ENCODE measurements at places on chromosomes 12 and 14.

- DNase-seq = no peak
Measured at GRCh38 chr12:57158665-57159064, 11.2 kb upstream of the LRP1-AS start.

GRCh38 chr12:58819985-58820384, 100.3 kb downstream of the LRIG3 start:
- DNase-seq = no peak

DNA sequence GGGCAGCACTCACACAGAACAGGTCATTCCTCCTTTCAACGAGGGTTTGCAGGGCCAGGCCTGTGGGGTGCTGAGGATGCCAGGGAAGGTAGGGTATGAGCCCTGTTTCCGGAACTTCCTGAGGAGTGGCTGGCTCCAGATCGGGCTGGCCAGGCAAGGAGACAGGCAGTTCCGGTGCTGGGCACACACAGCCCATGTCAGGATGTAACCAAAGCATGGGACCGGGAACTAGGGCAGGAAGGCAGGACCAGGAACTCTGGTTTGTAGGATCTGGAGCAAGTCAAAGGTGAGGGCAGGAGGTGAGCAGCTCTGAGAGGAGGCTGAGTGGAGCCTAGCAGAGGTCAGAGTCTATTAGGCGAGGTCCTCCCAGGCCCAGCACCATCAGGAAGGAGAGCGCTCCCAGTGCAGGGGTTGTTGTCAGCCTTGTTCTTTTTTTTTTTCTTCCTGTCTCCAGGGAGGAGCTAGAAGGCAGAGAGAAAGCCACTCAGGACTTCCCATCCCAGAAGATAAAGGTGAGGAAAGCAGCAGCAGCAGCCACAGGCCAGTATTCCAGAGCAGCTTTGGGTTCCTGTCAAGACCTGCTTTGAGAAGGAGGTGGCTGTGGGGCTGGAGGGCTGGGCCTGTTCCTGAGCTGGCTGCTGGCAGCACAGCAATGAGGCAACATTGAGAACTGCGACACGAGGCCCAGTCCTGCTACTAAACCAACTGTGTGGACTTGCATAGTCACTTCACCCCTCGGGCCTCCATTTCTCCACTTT, 49.0 kb upstream of the PTGR2 start:
- peak; percentile 76 for DNase-seq

GRCh38 chr14:82879949-82880535, 1346.4 kb upstream of the SEL1L start:
- DNase-seq = no peak

DNA sequence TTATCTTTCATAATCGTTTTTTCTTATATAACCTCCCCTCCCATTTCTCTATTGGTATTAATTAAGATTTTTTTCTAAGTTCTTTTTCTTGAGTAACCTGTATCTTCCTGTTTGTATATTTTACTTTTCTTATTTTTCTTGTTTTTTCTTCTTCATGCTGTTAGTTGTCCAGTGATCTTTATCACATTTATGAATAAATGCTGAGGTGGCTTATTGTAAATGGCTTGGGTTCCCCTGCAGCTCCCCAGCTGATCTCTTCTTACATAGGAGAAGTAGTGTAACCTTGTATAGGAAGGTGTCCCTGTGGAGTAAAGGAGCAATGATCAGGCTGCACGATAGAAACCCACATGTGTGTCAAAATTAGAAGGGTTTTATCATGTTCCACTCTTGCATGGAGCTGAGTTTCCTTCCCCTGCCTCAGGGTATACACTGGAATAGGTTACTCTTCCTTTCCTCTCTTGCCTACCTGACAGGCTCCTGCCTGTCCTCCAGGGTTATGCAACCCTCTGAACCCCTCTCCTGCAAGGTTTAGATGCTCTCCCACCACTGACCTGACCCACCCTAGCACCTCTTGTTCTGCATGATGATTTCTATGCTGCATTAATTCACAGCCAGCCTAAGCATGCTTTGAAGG, 334.8 kb upstream of the RGS6 start:
- DNase-seq = no peak

DNA sequence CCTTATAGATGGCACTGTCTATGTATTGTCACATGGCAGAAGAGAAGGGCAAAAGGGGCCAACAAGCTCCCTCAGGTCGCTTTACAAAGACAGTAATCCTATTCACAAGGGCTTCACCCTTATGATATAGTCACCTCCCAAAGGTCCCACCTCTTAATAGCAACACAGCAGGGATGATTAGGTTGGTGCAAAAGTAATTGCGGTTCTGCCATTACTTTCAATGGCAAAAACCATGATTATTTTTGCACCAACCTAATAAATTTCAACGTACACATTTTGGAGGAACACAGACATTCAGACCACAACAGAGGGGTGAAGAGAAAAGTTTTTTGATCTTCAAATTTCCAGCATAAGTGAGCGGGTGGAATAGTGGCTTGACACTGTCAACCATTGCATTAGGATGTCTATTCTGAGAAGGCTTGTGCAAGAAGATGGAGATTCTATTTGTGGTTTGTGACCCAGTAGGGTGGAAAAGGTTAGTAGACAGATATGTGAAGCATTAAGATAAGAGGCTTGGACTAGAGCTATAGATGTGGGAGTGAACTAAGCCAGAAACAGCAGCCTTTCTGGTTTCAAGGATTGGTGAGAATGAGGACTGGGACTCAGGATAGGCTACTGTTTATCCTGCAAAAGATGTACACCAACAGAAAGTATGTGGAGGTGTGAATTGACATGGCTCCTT, 75.5 kb upstream of the CPSF6 start:
- no peak for DNase-seq

DNA sequence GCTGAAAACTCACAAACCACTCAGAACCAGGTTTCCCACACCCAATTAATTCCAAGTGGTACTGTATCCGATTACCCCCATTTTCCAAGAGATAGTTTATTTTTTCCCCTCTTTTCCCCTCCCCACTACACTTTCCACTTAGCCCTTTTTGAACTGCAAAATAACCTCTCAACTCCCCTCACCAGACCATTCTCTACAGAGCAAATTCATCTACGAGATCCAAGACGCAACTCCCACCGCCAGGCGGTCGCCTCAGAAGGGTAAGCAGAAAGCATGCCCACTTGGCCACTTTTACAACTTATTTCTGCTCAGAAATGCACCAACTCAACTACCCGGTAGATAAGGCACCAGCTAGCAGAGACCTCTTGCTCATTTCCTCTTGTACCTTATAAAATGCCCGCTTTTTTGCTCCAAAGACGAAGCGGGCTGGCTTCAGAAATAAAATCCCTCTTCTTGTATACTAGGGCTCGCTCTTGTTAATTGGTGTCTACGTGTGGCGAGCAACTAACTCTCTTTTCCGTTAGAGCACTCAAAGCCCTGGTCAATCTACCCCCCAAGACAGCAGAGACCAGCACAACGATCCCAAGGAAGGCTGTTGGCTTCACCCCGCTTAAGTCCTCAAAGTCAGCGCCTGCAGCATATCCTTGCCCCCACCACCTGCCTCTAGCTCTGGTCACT, 910 bp upstream of the SRP54 start:
- DNase-seq = no peak

GRCh38 chr12:42936260-42936659, 346.7 kb upstream of the PRICKLE1 start:
- no peak for DNase-seq

- no peak for DNase-seq
Measured at GRCh38 chr12:21607701-21608100, 3.1 kb upstream of the GYS2 start.

- DNase-seq = no peak
Measured at GRCh38 chr12:119082016-119082415, 96.7 kb upstream of the HSPB8 start.

DNA sequence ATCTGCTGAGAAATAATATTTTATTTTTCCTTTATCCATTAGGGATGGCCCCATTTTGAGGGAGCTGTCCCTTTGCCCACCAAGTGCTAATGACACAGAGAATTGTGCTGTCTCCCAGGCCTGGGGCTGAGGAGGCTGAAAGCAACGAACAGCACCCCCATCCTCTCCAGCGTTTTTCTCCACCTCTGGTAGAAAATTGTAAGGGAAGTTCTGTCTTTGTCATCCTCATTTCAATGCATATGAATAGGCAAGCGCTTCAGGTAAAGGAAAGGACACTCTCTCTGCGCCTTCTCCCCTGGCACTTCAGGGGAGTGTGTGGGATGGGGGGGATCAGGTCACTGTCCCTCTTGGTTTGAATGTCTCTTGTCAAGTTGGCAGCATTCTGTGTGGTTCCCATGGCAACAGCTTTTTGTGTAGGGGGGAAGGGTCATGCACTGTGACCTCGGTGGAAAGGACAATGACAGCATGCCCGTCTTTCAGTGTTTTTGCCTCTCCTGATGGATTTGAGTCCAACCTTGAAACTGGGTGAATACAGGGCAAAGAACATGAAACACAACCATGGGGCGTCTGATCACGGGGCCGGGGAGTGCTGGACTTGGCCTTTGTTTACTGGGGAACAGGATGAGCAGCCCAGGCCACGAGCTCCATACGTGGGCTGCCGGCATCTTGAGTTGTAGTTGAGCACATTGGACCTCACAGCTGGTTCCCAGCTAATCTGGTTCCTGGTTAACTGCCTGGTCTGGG, 230.2 kb downstream of the VRK1 start:
- DNase-seq = no peak

- no peak for DNase-seq
Measured at GRCh38 chr14:36315159-36315853, 5.1 kb downstream of the MBIP start.

DNA sequence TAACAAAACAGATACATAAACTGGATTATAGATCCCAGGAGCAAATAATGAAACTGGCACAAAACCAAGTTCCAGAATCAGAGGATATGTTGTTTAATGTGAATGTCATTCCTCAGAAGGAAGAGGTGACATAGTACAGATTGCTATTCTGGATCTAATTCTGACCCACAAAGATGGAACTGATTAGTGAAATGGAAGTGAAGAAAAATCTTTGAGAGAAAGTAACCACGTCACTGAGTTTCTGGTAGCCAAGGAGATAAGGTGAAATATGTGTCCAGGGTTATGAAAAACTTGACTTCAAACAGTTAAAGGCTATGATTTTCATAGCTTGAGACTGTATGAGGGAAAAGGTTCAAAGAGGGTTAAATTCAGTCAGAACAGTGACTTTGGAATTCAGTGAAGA, 8.3 kb downstream of the OR10AD1 start:
- DNase-seq = no peak

GRCh38 chr12:24901576-24902461, 47.1 kb downstream of the BCAT1 start:
- no peak for DNase-seq

DNA sequence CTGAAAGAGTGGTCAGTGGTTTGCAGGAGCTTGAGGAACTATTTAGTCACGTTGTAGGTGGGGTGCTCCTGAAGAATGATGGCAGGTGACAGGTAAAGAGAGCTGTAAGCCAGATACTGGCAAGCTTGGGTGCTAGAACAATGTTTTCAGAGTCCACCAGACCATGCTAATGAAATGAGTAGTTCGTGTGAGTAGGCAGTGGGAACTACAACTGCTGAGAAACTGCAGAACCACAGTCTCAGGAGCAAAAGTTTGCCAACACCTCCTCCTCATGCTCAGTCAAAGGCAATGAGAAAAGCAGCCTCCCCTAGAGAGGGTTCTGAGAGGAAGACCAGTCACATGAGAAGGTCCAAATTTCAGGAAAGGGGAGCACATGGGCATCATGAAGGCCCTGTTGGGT, 91.3 kb downstream of the PRKD1 start:
- DNase-seq = no peak

All from suprapubic skin (tissue), 4 donors.